ENCODE measurements at places on chromosomes 2 and 18.

GRCh38 chr18:70181725-70182124 is 23.8 kb downstream of the RTTN start:
- DNase-seq = no peak

GRCh38 chr2:112075490-112076260 is 20.6 kb downstream of the TMEM87B start:
- no peak for DNase-seq

DNA sequence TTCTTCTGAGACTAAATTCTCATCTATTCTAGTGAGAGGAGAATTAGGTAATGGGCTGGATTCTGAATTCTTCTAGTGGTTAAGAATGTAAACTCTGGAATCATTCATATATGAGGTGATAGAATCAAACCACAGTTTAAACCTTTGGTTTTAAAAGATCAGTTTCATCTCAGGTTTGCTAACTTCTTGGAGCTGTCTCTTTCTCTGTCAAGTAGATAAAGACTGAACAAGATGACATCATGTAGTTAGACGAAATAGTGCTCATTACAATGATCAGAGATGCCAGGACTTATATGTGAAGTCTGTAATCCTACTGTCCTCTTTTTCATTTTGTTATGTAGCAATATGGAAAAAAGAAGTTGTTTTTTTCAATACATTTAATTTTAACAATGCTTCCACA is 4.9 kb downstream of the CEBPZOS start:
- DNase-seq = no peak

- no peak for DNase-seq
These were observed 249.4 kb upstream of the KLHL29 start for GRCh38 chr2:23135481-23136100.

DNA sequence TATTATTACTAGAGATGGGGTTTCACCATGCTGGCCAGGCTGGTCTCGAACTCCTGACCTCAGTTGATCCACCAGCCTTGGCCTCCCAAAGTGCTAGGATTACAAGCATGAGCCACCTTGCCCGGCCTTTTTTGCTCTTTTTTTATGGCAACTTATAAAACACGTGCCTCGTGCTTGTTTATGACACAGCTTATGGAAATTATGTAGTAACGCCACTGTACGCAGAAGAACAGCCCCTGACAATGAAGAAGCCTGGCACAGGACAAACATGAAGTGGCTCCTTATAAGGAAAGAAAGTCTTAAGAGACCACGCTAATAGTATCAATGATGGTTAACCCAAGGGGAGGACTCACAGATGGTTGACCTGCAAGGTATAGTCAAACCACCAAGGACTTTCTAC is 37.2 kb upstream of the RAPH1 start:
- no peak for DNase-seq

GRCh38 chr2:171807831-171808393 is 86.1 kb downstream of the SLC25A12 start:
- DNase-seq = no peak

DNA sequence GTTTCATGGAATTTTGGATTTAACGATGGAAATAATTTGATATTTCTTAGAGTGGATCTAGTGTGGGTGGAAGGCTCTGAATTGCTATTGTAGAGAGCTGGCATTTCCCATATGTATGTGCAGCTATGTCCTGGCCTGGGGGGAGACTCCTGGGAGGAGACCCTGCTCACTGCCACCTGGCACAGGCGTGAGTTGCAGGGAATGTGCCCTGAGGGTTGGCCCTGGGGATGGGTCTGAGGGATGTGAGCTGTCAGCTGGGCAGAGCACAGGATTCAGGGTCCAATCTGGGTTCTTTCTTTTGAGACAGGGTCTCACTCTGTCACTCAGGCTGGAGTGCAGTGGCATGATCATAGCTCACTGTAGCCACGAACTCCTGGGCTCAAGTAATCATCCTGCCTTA is 120.2 kb downstream of the CLIP4 start:
- DNase-seq = no peak

DNA sequence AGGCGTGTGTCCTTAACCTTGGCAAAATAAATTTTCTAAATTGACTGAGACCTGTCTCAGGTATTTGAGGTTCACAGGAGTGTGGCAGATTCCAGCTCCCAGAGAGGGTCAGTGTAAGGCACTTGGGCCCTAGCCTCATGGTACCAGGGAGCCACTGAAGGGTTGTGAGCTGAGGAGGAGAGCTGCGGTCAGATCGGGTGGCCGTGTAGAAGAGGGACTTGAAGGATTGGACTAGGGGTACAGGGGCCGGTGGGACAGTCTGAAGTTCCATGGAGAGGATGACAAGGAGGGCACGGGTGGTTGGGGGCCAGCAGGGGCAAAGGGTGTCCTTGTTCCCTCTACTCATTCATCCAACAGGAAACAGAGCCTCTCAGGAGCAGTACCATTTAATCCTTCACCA is 327.0 kb upstream of the HS6ST1 start:
- no peak for DNase-seq

DNA sequence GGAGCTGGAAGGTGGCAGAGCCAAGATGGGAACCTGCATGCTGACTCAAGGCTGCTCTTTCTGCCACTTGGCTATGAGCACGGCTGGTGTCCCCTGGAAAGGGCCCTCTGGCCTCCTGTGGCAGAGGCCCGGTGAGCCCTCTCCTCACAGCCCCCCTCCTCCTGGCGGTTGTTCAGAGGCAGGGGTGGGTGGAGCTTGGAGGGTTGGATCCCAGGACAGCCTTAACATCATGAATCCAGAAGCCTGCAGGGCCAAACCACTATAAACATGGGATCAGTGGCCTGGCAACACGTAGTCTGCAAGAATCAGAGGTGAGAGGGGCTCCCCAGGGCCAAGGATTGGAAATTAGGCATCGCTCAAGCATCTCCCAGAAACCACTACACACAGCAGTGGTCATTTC is 48.5 kb upstream of the LOXHD1 start:
- DNase-seq = no peak

DNA sequence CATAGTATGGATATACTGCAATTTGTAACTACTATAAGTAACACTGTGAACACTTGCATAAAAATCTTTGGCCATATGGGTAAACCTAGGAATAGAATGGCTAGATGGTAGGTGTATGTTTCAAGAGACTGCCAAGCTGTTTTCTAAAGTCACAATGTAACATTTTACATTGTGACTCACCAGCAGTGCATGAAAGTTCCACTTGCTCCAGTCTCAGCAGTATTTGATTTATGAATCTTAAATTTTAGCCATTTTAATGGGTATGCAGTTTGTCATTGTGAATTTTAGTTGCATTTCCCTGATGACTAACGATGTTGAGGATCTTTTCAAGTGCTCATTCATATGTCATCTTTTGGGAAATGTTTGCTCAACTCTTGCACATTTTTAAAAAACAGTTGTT is 86.1 kb downstream of the FARSB start:
- DNase-seq = no peak

GRCh38 chr2:198129609-198130008 is 325.2 kb downstream of the PLCL1 start:
- DNase-seq = no peak

GRCh38 chr2:210363876-210364275 is 48.9 kb upstream of the MYL1 start:
- DNase-seq = no peak

DNA sequence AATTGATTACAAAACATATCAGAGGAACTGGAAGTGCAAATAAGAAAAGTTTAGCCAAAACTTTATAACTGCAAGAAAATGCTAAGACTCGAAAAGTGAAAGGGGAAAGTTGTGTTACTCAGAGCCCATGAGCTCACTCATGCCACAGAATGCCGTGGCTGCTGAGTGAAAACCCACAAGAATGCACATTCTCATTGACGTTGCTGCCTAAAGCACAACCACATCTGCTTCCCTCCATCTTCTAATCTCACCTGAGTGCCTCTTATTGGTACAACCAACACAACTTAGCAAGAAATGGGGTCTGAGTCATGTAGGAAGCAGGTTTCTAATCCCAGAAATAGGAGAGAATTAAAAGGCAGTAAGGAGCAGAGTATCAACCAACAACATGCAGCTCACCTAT is 259.7 kb downstream of the LNPK start:
- DNase-seq = no peak

- no peak for DNase-seq
These were observed 144.6 kb downstream of the CABLES1 start for GRCh38 chr18:23279931-23280330.

- DNase-seq = no peak
These were observed 234.8 kb downstream of the SOX11 start for GRCh38 chr2:5926871-5927512.

DNA sequence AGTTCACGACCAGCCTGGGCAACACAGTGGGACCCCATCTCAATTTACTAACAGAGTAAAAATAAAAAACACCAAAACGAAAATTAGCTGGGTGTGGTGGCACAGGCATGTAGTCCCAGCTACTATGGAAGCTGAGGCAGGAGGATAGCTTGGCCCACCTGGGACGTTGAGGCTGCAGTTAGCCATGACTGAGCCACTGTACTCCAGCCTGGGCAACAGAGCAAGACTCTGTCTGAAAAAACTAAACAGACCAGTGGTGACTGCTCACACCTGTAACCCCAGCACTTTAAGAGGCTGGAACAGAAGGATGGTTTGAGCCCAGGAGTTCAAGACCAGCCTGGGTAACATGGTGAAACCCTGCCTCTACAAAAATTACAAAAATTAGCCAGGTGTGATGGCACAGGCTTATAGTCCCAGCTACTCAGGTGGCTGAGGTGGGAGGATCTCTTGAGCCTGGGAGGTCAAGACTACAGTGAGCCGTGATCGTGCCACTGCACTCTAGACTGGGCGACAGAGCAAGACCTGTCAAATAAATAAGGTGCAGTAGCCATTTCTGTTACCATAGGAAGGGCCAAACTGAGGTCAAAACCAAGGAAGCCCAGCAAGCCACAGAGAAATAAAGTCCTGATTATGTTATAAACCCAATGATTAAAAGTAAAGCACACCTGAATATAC is 14.0 kb downstream of the USP34 start:
- no peak for DNase-seq

GRCh38 chr2:125746321-125747164 is 909.4 kb upstream of the GYPC start:
- no peak for DNase-seq

DNA sequence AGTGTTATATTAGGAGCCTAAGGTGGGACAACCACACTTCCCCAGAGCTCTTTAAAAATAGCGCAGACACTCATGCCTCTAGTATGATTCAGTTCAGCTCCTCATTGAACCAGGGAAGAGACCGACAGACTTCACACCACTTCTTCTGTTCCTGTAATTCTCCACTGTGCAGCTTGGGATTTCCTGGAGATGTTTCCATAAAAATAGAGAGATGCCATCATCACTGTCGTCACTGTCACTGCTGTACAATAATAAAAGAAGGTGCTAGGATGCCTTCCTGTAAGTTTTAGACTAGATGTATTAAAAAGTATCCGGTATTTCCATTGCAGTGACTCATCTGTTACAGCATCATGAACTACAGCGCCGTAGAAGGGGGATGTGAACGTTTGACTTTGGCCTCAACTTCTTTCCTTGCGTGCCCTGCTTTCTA is 110.9 kb downstream of the FAM210A start:
- no peak for DNase-seq

GRCh38 chr18:46461993-46462392 is 195.0 kb downstream of the LOXHD1 start:
- no peak for DNase-seq

DNA sequence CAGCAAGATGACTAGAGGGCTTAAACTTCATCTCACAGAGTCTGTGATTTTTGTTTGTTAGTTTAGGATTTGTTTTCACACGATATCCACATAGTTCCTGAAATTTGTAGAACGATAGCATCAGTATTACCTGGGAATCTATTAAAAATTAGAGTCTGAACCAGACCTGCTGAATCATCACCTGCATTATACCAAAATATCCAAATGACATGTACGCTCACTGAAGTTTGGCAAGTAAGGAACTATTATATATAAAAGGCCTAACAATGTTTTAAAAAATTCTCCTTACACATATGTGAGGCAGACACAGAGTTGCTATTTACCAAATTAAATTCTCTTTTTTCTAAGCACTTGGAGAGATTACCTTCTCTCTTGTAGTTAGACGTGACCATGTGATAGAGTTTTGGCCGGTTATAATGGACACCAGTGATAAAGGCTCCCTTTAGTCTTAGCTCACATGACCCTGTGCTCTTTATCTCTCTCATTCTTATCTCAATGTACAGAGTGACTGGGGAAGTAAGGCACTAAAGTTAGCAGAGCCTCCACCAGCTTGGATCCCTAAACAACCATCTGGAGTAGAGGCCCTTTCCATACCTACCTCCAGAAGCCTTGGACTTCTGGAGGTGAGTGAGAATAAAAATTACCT is 363.1 kb downstream of the DSC3 start:
- no peak for DNase-seq

GRCh38 chr18:13381331-13381730 is 162.8 kb downstream of the LDLRAD4 start:
- no peak for DNase-seq

- no peak for DNase-seq
These were observed 20.9 kb downstream of the BCL2 start for GRCh38 chr18:63298400-63299365.

DNA sequence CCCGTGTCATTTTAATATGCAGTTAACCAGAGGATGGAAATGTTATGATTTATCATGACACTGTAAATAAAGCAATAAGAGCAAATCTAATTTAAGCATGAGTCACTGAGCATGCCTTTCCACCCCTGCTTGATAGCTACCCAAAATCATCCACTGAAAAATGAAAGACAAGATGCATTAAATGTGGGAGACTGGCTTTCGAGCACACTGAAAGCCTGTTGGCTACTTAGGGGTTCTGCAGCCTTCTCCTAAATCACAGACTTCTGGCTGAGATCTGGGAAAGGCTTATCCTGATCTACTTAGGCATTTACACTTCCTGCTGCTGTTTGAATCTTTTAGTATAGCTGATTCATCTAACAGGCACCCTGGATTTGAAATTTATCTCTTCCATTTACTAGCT is 778.3 kb upstream of the CDH7 start:
- no peak for DNase-seq

- no peak for DNase-seq
These were observed 70.2 kb upstream of the ID2 start for GRCh38 chr2:8611700-8612099.

DNA sequence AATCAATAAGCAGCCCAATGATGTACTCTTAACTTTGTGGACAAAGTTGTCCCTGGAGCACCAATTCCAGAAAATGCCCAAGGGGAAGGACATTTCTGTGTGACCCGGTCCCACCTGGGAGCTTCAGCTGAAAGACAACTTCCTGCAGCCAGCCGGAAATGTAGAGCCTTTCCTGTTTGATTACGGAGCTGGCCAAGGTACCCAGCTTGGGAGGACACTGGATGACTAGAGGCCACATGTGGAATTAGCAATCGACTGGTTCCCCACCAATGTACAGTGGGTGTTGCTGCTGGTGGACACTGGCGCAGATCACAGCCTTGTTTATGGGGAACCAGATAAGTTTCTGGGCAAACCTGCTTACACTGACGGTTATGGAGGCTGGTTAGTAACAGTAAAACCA is 53.0 kb upstream of the ZC3H15 start:
- no peak for DNase-seq

DNA sequence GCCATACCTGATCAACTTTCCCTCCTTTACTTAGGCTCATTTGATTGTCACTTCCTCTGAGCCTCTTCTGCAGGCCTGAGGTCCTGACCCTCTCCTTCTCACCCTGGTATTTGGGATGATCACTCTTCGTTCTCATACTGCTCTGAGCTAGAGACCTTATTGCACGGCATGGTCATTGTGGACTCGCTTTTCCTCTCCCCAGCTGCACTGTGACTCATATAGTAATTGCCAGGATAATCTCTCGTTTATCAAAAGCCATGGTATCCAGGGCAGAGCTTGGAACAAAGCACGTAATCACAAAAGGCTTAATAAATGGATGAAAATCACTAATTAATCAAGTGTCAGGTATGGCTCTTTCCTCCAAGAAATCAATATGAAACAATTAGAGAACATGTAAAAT is 40.9 kb upstream of the TRIB2 start:
- no peak for DNase-seq

- DNase-seq = no peak
These were observed 91.8 kb upstream of the ZNF521 start for GRCh38 chr18:25443776-25444175.
